Iris pigment epithelial cell (primary cell): ENCODE measurements at places on chromosomes 3 and 15.

DNA sequence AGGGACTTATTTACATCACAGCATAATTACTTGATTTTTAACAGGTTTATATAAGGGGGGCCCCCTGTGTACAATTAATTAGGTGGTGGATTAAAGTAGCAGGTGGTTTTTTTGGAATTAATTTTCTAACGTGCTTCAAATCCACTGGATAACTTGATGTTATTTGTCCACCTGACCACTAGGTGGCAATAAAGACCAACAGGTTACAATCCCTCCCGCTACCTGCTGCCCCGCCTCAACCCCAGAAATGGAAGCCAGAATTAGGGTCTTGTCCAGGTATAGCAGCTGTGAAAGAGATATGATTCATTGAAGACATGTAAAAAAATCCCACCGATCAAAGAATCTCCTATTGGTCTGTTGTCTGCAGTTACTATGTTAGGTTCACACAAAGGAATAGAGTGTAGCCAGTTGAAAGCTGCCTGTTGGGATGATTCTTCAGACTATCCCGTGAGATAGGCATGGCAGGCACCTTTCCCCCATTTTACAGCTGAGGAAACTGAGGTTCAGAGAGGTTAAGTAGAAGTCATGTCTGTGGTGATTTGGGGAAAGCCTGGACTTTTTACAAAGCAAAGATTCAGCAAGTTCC, 44.0 kb downstream of the MFSD1 start:
- DNase-seq, result peak; percentile 27

GRCh38 chr3:192834428-192834827, 83.2 kb downstream of the MB21D2 start:
- DNase-seq, result no peak

DNA sequence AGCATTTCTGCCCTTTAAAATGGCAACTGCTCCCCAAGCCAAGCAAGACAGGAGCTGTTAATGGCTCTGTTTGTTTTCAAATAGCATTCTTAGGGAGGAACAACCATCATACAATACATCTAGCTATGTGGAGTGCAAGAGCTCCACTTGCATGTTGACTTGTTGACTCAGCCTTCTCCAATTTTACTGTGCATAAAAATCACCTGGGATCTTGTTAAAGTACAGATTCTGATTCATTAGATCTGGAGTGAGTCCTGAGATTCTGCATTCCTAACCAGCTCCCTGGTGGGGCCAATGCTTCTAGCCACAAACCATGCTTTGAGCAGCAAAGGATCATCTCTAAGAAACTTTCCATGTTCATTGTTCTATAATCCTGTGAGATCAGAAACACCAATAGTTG, 171.4 kb downstream of the THRB start:
- no peak for DNase-seq

DNA sequence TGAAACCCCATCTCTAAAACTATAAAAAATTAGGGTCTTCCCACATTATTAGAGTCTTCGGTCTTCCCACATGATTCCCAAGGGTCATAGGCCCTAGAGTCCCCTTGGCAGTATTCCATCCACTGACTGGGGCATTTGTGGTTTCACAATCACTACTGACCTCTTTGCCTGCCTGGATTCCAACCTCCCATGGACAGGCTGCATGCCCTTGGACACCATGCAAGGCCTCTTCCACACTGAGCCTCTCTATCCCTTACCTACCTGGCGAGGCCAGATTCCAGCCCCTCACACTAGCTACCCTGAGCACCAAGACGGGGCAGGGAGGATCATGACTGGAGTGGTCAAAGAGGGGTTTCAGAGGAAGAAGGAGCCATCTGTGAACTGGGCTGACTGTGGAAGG, 64.4 kb downstream of the SRGAP3 start:
- no peak for DNase-seq

- no peak for DNase-seq
These were observed 919.6 kb upstream of the EPHA6 start for GRCh38 chr3:95894820-95895219.
